Fibroblast of skin of left quadriceps (primary cell): ENCODE measurements at places on chromosomes 6 and 20.

- DNase-seq: no peak
Measured at GRCh38 chr6:104969108-104969507, 12.2 kb downstream of the LIN28B start.

DNA sequence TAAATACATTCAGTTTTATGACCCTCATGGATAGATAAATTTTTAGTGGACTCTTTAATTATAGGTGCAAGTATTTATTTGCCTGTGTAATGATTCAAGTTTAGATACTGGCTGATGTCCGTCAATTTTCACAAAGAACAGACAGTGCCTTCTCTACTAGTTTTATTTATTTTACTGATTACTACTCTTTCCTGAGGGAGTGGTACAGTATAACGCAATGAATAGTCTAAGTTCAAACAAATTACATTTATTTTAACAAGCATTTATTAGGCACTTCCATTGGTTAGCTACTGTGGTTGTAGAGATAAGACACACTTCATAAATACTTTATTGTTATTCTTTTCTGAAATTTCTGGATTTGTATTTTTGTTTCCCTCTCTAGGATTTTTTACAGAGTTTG lies 74.3 kb downstream of the ADGRG6 start:
- no peak for DNase-seq

DNA sequence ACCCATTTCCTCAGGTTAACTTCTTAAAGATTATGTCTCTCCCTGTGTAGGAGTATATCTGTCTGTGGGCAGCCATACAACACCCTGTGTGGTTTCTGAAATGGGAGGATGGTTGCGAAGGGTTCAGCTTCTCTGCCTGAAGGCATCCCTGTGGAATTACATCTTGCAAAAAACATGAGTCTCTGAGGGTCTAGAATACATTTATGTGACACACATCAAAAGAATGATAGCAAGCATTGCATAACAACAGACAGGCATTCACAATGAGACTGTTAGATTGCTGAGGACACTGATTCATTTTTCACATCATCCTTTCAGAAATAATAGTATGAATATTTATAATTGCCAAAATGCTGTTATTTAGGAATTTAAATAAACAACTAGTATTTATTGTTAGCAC lies 670.9 kb downstream of the HTR1B start:
- DNase-seq: peak; percentile 21

DNA sequence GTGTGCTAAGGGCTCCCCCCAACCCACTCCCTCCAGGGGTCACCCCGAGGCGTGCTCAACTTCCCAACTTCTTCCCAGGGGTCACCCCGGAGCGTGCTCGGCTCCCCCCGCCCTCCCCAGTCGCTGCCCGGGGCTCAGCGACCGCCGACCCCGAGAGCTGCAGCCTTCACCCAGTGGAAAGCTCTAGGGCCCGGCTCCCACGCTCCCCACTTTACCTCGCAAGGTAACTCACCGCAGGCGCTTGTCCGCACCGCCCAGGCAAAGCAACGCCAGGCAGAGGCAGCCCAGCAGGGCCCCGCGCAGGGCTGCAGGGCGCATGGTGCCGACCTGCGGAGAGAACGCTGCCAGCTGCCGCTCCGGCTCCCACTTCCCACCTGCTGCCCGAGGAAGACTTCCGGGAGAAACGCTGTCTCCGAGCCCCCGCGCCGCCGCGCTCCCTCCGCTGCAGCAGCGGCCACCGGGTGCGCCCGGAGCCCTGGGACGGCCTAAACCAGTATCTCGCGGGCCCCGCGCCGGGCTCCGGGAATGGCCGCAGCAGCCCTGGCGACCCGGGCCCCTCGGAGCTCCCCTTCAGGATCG lies 396 bp downstream of the RNASET2 start:
- DNase-seq: no peak

- no peak for DNase-seq
Measured at GRCh38 chr6:41622206-41622988, 15.9 kb upstream of the MDFI start.

DNA sequence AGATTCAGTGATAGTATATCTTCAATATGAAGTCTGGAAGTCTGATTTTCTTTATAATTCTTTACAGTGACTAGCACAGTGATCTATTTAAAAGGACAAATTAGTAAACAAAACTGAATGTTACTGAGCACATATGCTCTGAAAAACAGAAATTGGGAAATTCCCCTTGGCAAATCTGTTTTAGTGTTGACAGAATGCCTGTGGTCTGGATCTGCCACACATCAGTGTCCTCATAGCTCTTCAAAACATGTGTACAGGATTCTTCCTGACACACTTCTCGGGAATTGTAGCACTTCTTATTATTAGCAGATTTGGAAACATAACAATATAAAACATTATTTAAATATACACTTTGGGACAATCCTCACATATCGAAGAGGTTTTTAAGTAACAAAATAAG lies 354.3 kb downstream of the COL12A1 start:
- peak; percentile 80 for DNase-seq

DNA sequence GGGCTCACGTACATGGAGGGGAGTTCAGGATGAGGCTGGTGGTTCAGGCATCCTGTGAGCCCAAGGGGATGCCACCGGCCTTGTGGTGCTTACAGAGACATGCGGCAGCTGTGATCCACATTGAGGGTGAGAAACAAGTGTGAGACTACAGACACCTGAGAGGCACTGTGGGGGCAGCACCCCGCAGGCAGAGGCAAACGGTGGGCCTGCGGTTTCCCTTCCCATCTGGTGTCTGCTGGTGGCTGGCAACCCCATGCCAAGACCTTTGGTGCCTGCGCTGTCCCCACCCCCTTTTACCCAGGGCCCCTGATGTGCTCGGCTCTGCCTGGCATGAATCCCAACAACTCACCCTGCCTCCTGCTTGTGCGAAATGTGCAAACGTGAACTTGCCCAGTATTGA lies 42.0 kb downstream of the ERMARD start:
- no peak for DNase-seq

- peak; percentile 43 for DNase-seq
Measured at GRCh38 chr6:51112731-51113130, 294.1 kb downstream of the TFAP2B start.

- DNase-seq: no peak
Measured at GRCh38 chr6:78771586-78771985, 95.8 kb upstream of the IRAK1BP1 start.

DNA sequence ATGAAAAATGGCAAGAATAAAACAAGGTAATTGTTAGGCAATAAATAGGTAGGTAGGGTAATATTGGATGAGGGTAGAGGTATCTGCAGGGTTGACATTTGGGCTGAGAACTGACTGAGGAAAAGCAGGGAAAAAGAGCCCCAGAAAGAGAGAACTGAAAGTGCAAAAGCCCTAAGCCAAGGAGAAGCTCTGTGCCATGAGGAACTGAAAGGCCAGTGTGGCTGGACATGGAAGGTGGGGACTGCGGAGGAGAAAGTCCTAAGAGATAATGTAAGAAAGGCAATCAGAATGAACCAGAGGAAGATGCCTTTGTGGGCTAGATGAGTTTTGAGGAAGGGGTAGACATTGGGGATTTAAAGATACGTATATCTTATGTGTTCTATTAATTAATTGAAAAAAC lies 9.9 kb upstream of the HIVEP2 start:
- no peak for DNase-seq

- DNase-seq: no peak
Measured at GRCh38 chr6:106974999-106975737, 639 bp upstream of the CD24 start.

DNA sequence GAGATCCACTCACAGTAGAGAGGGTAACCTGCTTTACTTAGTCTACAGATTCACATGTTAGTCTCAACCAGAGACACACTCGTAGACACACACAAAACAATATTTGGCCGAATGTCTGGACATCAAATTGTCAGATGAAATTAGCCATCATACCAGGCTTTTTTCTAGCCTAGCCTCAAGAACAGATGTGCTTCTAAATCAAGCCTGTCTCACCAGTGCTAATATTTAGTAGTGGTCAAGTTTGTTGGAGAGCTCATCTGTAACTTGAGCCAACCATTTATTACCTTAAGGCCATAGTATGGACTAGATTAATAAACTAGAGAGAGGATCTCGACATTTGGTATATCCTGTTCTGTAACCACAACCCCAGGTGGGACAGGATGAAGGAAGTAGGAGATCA lies 1118.8 kb upstream of the MAP3K7 start:
- DNase-seq: no peak

GRCh38 chr6:100946021-100946540 lies 65.0 kb upstream of the ASCC3 start:
- no peak for DNase-seq

- DNase-seq: no peak
Measured at GRCh38 chr6:122049341-122049740, 350.1 kb upstream of the HSF2 start.

GRCh38 chr20:62178316-62179161 lies 4.3 kb upstream of the MTG2 start:
- no peak for DNase-seq

- no peak for DNase-seq
Measured at GRCh38 chr6:47187113-47187512, 122.6 kb downstream of the TNFRSF21 start.

GRCh38 chr20:17589161-17589834 lies 19.4 kb downstream of the DSTN start:
- DNase-seq: no peak

DNA sequence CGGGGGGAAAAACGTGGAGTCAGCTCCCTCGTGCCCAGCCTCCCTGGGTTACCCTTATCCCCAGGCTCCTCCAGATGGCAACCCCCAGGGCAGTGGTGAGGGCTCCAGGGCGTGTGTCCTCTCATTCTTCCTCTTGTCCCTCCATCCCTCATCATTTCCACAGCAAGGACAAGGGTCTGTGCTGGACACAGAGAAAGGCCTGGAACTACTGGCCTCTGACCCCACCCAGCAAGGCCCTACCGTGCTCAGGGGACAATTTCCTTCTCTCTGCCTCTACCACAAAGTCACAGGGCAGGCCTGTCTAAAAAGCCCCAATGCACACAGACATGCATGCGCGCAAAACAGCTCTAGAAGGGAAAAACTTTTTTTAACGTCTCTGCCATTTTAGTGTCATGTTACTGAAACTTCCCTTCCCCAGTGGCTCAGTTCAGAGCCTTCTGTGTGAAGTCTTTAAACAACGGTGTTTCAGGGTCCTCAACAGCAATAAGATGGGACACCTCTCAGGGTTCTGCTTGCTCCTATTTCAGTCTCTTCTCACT lies 1.1 kb upstream of the SLC35B2 start:
- DNase-seq: no peak

- DNase-seq: no peak
Measured at GRCh38 chr20:1803932-1804501, 91.2 kb upstream of the SIRPA start.

- no peak for DNase-seq
Measured at GRCh38 chr20:10313215-10313614, 94.6 kb downstream of the SNAP25 start.

- no peak for DNase-seq
Measured at GRCh38 chr6:47380251-47380650, 70.5 kb upstream of the TNFRSF21 start.

DNA sequence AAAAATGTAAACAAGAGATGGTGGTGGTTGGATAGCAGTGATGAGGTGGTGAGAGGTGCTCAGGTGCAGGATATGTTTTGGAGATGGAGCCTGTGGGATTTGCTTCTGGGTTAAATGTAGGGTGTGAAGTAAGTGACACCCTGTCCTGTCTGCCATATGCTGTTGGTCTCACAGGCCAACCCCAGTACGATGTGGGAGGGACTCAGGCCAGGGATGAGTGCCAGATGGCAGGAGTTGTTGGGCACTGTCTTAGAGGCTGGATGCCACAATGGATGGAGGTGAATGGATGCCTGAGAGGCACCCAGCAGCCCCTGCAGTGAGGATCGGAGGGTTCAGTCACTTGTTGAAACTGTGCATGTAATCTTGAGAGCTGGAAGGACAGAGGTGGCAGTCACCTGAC lies 259.3 kb downstream of the NRN1 start:
- no peak for DNase-seq

GRCh38 chr20:47926731-47927130 lies 141.4 kb upstream of the SULF2 start:
- no peak for DNase-seq

- DNase-seq: no peak
Measured at GRCh38 chr20:13765299-13765698, 19.4 kb downstream of the ESF1 start.

- no peak for DNase-seq
Measured at GRCh38 chr20:20823476-20823881, 111.0 kb upstream of the RALGAPA2 start.
